Stimulated activated CD8-positive, alpha-beta memory T cell treated with anti-CD3 and anti-CD28 coated beads, Interleukin-4, amount 100 ng/mL, for 1 hour (primary cell): ENCODE measurements at places on chromosomes 12 and 14.

GRCh38 chr12:126627596-126627995 lies 1562.4 kb downstream of the AACS start:
- DNase-seq: no peak

DNA sequence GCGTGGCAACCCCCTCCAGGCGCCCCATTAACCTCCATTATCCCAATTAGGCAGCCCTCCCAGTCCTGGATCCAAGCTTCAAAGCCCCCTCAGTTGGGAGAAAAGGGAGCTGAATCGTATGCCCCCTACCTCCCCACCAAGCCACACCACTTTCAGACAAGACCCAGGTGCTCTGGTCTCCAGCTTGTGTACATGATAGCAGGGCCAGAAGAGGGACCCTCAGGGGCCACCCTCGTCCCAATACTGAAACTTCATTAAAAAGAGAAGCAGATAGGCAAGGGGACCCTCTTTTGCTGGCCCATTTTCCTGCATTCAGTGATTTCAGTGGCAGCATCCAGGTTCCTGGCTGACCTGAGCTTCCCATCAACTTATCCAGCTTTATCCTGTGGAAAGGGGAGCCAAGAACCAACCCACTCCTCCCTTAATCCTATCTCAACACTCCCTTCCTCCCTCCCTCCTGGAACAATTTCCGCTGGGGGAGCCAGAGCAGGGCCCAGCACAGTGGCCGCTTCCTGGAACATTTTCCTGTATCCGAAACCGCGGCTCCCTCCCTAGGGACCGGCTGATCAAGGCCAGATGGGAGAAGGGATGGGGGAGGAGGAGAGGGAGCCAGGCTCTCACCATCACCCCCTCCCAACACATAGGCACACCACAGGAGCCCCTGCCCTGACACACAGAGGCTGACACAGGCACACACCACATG lies 9.5 kb upstream of the SP7 start:
- no peak for DNase-seq

GRCh38 chr12:1184402-1184801 lies 193.4 kb downstream of the ERC1 start:
- no peak for DNase-seq

GRCh38 chr12:110699591-110700445 lies 10.9 kb upstream of the HVCN1 start:
- DNase-seq: no peak

- DNase-seq: no peak
Measured at GRCh38 chr12:41162461-41162860, 25.7 kb upstream of the PDZRN4 start.

DNA sequence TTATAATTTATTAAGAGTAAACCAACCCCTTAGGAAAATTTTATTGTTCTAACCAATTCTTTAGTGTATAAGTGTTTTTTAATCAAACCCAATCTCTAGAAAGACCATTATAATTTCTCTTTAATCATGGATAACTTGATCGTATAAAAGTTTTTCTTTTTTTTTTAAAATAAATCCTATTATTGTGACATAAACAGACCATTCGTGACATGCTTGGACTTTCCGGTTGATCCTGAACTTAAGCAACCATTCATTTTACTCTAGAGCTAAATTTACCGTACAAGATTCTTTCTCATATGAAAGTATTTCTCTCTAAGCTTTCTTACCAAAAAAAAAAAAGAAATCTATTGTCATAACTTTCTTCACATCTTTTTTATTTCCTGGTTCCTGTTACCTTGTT lies 32.6 kb upstream of the SLC38A4 start:
- DNase-seq: no peak

DNA sequence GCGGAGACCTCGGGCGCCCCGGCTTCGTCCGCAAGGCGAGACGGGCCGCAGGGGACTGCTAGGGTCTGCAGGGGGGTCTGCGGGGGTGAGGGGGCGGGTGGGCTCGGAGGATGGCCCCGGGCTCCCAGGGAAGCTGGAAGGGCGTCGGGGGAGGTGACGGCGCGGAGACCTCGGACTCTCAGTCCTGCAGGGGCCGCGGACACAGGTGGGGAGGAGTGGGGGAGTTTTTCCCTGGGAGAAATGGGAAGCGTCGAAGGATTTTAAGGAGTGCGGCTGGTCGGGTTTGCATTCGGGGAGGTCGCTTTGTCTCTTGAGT lies 25.9 kb downstream of the ZBTB42 start:
- no peak for DNase-seq

DNA sequence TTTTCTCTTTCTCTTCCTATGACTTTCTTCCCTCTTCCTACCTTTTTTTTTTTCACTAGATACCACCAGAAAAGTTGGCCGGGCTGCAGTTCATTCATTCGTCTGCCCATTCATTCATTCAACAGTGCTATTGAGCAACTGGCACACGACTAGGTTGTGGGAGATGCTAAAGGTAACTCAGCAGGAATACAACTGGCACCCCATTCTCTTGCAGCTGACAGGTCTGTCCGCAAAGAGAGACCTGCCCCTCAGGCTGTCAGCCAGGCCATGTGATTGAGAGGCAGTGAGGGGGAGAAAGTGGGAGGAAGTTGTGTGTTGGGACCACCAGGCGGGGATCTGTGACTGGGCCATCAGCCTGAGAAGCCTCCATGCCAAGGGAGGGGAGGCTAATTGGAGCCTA lies 105.2 kb downstream of the TSPAN9 start:
- DNase-seq: no peak
